Pons (tissue), 1 donor: ENCODE measurements at places on chromosomes 13 and 19.
A peak's percentile ranks its signal among the peaks of the same experiment; 100 is the strongest.

DNA sequence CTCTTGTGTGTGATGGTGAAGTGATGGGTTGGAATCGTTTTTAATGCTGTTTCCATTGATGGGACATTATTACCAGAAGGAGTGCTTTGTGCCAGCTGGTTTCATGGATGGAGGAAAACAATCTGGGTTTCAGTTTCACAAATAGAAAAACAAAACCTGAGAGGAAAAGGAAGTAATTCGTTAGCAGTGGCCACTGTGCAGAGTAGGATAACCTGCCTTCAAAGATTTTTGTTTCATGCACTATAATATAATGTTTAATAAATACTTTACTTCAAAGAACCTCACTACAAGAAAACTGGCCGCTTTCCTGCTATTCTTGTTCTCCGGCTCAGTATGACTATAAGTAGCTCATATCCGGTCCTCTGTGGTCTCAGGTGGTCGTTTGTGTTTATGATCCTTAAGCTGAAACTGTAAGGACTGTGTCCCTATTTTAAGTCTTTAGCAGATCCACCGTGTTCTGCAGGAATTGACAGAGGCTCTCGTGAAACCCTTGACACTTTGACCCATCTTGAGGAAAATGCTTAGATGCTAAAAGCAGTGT lies 104.7 kb downstream of the GGACT start:
- DNase-seq: peak; percentile 15

DNA sequence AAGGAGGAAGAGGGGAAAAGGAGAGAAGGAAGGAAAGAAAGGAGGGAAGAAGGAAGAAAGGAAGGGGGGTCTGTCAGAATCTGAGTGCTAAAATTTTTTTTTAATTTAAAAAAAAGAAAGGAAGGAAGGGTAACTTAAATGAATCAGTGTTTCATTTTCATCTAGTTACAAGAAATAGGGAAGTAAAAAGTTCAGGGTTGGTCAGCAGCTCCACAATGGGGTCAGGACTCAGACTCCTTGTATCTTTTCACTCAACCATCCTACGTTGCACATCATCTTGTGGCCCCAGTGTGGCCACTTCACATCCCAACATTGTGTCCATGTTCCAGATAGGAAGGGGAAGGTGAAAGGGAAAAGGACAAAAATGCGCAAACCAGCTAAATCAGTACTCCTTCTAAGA lies 14.3 kb upstream of the FNDC3A start:
- DNase-seq: no peak

DNA sequence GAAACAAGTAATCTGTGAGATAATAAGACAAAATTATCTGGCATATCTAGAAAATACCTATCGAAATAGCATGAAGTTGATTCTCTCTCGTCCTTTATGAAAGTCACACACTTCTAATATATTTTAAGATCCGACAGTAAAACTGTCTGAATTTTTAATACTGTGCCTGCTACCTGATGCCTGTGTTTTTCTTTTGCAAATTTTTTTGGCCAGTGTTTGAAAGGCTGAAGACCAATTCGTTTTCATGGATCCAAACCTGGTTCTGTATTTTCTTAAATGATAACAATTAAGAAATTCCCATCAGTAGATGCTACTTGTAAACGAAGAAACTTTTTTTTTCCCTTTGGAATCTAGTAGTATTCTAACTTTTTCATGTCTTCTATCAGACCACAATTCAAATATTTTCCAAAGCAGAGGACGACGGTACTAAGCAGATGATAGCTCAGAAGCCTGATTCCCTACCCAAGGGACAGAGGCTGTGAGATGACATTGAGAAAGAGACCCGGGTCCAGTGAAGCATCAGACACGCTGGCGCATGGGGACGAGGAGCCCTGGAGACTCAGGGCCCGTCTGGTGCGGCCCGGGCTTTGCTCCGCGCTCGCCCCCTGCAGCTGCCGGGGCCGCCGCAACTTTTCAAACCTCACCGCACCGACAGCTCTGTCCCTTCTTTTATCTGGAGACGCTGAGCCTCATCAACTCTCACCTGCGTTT lies 49.5 kb upstream of the PABPC3 start:
- no peak for DNase-seq

DNA sequence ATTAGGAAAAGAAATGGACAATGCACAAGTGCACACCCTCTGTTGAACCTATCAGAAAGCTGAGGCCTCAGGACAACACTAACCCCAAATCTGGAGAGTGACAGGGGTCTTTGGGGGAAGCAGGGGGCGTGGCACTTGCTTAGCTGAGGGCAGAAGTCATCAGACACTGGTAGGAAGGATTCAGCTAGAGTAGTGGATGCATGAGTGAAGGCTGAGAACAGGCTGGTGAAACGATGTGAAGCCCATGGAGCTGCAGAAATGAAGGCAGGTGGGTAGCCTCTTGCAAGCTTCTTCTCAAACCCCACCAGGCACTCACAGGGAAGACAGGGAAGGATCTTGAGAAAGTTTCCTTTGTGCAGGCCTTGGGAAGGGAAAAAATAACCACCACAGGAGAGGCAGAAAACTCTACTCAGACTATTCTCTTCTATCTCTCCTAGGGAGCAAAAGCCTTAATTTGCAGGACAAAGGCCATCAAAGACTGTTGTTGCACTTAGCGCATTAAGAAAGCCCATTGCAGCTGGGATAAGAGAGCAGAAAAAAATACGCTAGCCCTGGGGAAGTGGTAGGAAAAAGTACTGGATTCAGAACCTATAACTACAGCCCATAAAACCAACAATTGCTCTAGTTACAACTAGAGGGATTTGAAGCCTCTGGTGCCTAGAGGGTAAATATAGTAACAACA lies 193.3 kb upstream of the ZNF536 start:
- DNase-seq: no peak

DNA sequence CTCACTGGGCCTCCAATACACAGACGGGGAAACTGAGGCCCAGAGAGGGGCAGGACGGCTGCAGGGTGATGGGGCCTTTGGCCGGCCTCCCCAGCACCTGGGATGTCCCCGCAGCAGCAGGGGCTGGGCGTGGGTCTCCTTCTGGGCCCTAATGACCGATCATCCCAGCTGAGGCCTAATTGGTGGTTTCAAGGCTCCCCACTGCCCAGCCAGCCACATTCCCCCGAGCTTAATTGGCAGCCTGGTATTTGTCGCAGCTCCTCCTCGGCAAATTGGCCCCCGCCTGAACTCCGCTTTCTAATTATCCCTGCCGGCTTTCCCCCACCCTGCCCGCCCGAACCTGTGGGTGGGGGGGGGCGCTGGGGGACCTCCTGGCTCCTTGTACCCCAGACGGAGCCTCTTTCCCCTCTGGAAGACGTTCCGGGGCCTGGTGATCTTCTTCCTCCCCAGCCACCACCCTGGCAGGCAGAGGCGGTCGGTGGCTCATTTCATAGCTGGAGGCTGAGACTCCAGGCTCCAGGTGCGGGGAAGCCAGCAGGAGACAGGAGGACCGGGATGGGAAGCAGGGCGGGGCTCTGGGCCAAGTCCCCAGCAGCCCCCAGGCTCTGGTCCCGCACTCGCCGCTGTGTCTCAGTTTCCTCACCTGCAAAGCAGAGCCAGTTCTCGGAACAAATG lies 27.2 kb upstream of the WDR18 start:
- no peak for DNase-seq

- no peak for DNase-seq
Measured at GRCh38 chr19:37986048-37986750, 79.2 kb downstream of the SIPA1L3 start.

- no peak for DNase-seq
Measured at GRCh38 chr13:80903911-80904310, 563.0 kb upstream of the SPRY2 start.

DNA sequence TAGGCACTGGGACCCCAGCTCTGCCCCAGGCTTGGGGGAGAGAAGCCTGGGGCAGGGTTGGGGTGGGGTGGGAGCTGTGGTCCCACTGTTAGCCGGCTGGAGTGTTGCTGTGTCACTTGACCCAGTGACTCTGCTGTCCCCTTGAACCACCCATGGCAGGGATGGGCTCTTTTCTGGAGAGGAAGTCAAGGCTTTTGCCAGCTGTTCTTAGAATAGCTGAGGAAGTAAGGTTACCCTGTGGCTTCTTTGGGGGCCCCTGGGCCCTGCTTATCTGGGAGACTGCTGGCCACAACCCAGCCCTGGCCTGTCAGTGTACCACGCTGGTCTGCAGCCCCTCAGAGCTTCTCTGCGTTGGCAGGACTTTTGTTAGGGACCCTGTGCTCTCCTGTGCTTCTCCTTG lies 9.1 kb downstream of the PNPLA6 start:
- peak; percentile 64 for DNase-seq

GRCh38 chr13:46675016-46675415 lies 121.9 kb downstream of the ESD start:
- DNase-seq: no peak

DNA sequence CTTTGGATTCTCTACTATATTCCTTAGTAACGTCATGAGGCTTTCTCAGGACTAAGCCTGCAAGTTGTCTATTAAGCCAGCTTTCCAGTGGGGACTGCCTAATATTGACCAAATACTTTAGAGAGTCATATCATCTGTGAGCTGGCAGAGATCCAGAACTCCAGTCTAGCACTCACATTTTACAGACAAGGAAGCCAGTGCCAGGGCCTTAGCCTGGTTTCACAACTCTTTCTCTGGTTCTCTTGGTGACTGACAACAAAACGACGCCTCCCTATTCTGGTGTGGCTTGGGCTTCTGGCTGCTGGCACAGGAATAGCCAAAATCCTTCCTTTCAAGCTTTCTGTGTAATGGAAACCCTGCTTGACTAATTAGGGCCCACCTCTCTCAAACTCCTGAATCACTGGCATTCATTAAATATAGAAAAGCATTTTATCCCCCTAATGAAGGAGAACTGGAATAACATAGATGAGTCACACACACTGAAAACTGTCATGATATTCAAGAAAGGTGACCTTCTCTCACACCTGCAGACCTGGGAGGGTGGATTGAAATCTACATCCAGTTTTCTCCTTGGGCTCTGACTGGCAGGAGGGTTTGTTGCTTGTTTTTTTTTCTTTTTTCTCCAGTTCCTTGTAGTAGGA lies 75.2 kb upstream of the UBL3 start:
- DNase-seq: peak; percentile 69

GRCh38 chr19:10295305-10295846 lies 5.6 kb downstream of the ICAM5 start:
- no peak for DNase-seq

DNA sequence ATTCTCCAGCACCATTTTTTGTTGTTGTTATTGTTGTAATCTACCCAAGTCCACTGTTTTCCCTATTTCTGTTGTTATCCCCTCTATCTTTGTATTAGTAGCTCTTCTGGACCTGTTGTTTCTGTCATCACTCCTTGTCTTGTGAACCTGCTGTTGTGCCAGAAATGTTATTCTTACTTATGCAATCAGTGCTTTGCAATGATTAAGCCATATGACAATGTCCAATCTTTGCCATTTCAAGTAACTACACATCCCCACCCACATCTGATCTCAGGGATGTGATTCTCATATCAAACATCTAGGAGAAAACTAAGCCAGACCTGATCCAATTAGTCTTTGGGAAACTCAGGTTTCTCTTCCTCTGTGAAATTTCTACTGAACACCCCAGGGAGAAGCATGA lies 472.6 kb upstream of the KLHL1 start:
- DNase-seq: no peak

- no peak for DNase-seq
Measured at GRCh38 chr19:48553676-48554384, 1.9 kb downstream of the SULT2B1 start.

- DNase-seq: peak; percentile 74
Measured at GRCh38 chr19:38233740-38234251, 9.8 kb upstream of the DPF1 start.

DNA sequence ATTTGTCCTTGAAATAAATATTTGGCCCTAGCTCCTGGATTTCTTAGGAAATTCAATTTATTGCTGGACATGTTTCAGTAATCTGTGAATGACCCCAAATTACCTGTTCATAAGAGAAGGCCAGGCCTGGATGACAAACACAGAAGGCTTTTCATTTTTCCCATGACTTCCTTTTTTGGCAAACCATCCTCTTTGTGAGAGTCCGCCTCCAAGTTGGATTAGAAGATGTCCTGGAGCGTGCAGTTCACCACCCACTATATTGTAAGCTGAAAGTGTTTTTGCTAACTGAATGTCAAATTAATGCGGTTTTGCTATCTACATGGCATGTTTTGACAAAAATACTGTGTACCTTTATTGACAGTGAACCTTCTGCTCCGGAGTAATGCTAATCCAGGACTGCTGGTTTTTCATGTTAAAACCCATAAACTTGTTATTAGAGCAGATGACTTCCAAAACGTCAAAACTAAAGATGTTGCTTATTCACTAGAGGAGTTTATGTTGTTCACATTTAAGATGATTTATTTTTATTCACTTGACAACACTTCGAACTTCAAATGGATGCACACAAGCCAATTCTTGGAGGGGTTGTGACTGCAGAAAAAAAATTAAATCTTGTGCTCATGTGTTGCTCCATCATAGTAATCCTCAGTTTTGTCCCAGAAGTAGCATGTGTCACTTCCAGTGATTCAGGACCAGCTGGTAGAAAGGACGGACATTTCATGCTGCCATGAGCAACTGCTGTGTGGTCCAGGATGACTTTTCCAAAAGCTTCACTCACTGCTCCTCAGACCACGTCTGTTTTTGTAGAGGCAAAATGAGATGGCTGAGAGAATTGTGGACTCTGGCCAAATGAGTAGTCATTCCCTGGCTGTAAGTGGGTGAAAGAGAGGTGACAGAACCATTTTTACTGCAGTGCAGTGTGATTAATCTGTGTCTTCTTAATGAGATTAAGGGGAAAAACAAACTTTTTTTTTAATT lies 71.0 kb downstream of the ITGBL1 start:
- DNase-seq: peak; percentile 43

DNA sequence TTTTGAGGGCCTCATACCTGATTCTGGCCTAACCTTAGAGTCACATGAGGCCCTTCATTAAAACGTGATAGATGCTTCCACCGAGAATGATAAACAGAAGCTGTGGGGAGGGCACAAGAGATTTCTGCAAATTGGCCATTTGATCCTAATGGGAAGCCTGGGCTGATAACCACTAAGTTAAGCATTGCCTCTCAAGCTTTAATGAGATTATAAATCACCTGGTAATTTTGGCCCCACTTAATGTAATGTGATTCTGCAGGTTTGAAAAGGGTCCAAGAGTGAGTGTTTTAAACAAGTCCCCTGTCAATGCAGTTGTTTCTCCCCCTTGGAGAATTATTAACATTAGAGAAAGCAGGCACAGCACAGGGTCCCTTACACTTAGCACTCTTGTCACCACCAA lies 42.0 kb downstream of the ZNF486 start:
- DNase-seq: no peak

GRCh38 chr13:71773531-71773930 lies 93.5 kb downstream of the DACH1 start:
- DNase-seq: no peak
